ENCODE measurements at places on chromosomes 2 and 18.

DNA sequence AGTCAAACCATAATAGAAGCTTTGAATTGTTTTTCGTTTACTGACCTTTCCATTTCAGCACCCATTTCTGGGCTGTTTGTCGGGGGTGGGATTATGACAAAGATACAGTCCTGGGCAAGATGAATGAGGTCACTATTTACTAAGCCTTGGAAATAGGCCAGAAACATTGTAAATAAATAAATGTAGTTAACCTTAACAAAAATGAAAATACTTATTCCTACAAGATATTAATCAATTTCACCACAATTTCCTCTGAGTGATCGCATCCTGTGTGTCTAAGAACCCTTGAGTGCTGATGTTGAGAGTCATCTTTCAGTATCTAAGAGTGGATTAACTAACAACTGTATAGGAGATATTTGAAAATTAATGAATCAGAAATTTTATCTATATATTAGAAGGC is 14.0 kb downstream of the ITGA4 start:
- DNase-seq = no peak

- no peak for DNase-seq
These were observed 155.6 kb downstream of the LRRTM1 start for GRCh38 chr2:80148906-80149305.

DNA sequence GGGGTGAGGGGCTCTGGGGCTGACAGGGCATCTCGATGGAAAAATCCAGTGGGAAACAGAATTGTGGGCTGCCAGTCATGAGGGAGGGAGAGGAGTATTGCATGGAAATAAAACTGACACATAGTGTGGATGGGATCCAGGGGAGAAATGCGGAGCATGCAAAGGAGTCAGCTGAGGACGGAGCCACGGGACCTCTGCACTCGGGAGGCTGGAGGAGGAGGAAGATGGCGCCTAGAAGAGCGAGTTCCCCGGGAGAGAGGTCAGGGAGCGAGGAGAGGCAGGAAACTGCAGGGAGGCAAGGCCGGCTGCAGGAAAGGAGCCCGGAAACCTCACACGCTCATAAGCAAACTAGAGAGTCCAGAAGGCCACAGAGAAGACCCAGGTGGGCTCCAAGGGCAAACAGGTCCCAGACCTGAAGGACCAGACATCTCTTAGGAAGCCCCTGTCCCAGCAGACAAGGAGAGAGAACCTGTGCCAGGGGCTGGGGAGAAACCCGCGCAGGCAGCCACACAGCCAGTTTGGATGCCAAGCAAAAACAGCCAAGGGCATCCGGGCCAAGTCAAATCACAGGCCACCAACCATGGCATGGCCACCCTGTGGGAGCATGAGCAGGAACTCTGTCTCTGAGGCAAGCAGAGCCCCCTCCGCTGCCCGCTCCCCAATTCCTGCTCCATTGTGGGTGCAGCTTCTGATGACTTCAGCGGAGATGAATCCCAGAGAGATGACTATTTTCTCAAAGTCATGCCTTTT is 218.8 kb upstream of the ID2 start:
- no peak for DNase-seq

DNA sequence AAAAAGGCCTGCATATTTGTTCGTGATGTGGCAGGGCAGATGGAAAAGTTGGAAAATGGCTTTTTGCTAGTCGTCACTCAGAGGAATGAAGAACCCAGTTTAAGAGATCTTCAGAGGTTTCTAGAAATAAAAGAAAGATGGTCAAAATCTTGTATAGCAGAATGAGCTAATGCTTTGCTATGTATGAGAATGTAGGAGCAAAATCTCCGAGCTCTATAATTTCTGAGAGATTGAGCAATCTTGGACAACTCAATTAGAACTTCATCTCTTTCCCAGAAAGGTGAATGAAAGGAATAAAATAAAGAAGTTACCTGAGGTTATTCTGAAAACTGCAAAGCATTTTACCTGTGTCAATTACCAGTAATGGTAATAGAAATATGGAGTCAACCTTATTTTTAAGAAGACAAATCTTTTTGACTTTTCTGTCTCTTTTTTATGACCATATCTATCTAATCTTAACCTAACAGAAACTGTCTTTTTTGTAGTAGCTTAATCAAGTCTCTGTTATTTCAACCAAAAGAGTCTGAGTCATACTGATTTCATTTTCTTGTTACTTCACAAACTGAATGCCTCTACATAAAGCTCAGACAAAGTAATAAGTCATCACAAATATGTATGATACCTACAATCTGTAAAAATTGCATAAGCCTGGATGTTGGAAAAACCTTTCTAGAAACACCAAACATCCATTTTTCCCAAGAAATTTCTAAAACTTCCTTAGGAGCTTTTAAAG is 32.5 kb downstream of the CCDC68 start:
- no peak for DNase-seq

DNA sequence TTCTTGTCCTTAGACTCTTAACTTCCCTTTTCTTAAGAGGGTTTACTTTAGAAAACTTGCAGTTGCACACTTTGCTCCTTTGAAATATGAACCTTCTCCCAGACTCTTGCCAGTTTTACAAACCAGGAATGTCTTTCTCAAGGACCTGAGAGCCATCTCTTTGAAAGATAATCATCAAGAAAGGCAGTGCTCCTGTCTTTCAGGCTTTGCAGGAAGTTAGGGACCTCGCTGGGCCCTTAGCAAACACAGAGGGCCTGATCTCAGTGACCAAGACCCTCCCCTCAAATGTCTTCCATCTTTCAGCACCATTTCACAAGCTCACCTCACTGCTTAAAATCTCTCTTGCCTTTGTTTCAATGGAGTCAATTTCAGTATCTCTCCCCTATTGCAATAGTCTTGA is 32.0 kb upstream of the NYAP2 start:
- no peak for DNase-seq

DNA sequence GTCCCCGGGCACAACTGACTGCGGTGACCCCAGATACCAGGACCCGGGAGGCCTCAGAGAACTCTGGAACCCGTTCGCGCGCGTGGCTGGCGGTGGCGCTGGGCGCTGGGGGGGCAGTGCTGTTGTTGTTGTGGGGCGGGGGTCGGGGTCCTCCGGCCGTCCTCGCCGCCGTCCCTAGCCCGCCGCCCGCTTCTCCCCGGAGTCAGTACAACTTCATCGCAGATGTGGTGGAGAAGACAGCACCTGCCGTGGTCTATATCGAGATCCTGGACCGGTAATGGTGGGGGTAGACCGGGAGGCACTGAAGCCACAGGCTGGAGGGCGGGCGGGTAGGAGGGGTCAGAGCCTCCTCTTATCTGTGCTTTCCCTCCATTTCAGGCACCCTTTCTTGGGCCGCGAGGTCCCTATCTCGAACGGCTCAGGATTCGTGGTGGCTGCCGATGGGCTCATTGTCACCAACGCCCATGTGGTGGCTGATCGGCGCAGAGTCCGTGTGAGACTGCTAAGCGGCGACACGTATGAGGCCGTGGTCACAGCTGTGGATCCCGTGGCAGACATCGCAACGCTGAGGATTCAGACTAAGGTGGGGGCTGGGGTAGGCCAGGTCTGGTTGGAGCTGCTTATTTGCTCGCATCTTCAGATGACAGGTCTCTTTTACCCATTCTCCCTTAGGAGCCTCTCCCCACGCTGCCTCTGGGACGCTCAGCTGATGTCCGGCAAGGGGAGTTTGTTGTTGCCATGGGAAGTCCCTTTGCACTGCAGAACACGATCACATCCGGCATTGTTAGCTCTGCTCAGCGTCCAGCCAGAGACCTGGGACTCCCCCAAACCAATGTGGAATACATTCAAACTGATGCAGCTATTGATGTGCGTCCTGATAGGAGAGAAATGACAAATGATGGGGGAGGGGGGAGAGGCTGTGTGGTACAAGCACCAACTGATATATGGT is 780 bp downstream of the HTRA2 start:
- peak; percentile 44 for DNase-seq

DNA sequence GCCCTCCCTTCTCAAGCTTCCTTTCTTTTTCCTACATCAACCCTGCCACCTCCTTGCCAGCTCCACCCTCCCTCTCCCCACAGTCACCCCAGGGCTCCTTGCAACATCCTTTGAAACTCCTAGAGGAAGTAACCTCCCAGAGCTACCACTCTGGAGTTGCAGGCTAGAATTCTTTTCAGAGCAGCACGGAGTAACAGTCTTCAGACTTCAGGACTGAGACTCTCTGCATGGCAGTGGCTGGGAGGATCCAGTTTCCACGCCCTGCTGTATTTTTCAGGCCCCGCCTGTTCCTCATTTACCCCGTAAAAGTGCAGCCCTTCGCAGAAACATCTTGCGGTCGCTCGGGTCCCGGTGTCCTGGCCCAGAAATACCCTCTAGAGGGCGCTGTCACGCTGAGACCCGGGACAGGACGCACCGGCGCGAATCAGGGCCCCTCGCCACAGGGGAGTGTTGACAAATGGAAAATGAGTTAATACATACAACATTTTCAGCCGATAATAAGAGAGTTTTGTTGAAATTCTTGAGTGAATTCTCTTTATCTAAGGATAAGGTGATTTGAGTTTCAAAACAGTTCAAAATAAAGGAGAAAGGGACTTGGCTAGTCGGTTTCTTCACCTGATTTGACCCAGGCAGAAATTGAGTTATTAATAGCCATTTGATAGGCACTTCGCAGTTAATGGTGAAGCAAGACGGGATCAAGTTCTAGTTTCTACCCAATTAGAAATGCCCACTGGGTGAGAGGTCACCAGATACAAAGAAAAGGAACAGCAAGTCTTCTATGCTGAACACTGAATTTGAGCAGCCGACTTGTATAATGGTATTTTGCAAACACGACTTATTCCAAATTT is 18.5 kb upstream of the NTSR2 start:
- peak; percentile 67 for DNase-seq

DNA sequence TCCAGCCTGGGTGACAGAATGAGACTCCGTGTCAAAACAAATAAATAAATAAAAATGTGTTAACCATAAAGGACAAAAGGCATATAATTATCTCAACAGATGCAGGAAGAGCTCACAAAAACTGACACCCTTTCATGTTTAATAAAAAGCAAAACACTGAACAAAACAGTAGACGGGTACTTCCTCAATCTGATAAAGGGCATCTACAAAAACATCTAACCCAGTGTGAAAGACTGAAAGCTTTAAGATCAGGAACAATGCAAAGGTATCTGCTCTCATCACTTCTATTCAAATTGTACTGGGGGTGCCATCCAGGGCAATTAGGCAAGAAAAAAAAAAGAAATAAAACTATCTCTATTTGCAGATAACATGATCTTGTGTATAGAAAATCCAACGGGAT is 11.7 kb upstream of the NCL start:
- no peak for DNase-seq

- no peak for DNase-seq
These were observed at the start of gene FIGLA for GRCh38 chr2:70790136-70790828. Gene FIGLA, minus strand, starts transcription at chr2:70790643. Its CDS starts 5 bp downstream, at chr2:70790638.

DNA sequence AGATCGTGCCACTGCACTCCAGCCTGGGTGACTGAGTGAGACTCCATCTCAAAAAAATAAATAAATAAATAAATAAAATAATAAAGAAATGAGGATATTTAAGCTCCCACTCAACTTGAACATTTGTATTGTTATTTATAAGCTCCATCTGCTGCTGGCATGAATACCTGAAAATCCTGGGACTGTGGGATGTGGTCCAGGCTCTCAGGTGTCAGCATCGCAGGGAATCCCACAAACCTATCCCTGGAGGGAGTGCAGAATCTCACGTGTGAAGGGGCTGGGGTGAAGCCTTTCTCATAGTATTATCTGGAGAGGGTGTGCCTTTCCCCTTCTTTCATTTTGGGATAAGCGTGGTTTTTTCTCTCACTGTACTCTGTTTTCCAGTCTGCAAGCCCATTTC is 47.4 kb upstream of the POLE4 start:
- DNase-seq = no peak

DNA sequence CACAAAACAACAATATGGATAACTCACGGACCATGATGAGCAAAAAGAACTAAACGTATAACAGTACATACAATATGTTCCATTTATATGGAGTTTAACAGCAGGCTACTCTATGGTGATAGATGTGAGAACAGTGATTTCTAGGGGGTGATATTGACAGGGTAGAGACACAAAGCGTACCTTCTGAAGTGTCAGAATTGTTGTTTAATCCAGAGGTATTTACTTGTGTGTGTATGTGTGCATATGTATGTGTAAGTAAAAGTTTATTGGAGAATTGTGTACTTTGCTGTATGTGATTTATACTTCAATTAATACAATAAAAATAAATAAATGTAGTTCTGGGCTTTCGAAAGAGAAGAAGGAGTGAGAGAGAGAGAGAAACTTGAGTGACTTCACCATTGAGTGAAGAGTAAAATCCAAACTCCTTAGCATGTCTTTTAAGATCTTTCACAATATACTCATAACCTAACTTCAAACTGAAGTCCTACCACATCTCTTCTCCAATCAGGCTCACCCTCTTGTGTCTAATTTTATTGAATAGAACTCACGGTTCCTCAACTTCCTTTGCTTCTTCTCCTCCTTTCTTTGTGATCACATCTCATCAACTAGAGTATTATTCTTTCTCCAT is 126.0 kb upstream of the KLF7 start:
- no peak for DNase-seq

DNA sequence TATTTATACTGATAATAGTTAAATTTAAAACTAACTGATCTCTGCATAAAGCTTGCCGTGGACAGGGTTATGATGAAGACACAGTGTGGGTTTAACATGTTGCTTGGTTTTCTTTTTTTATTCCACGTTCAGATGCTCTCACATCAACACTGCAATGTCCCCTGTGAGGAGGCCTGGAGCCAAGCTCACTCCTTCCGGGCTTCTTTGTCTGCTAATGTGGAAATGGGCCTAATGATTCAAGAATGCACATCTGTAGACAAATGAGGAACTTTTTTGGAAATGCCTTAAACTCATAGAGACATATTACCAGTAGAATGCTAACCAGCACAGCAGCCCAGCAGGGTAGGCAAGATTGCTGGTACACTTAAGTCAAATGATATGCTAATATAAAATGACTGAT is 208.0 kb downstream of the GALR1 start:
- no peak for DNase-seq

- no peak for DNase-seq
These were observed 7.0 kb downstream of the ZBTB14 start for GRCh38 chr18:5288517-5288935.

- no peak for DNase-seq
These were observed 220.6 kb upstream of the CCDC68 start for GRCh38 chr18:55179835-55180234.

DNA sequence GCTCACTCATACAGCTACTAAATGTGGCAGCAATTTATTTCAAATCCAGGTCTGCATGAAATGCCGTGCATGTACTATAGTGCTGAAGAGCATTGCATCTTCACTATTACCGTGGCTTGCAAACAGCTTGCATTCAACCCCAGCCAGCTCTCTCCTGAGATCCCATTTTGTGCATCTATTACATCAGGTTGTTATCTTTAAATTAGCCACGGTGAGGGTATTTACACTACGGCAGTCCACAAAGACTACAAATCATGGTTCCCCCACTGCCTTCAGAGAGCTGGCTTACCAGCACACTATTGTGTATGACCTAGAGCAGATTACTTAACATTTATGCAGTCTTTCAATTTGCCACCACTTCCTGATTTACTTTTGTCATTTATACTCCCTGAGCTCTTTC is 621.3 kb upstream of the LRATD1 start:
- no peak for DNase-seq

- DNase-seq = no peak
These were observed 54.8 kb downstream of the TEX51 start for GRCh38 chr2:126953483-126953882.

- DNase-seq = no peak
These were observed 22.8 kb downstream of the ASB18 start for GRCh38 chr2:236241181-236242056.

GRCh38 chr2:55511508-55512124 is 7.9 kb upstream of the CFAP36 start:
- DNase-seq = no peak
